ENCODE measurements at places on chromosomes 12 and 14.

- DNase-seq = no peak
Measured at GRCh38 chr14:67900231-67900630, 80.7 kb downstream of the RAD51B start.

DNA sequence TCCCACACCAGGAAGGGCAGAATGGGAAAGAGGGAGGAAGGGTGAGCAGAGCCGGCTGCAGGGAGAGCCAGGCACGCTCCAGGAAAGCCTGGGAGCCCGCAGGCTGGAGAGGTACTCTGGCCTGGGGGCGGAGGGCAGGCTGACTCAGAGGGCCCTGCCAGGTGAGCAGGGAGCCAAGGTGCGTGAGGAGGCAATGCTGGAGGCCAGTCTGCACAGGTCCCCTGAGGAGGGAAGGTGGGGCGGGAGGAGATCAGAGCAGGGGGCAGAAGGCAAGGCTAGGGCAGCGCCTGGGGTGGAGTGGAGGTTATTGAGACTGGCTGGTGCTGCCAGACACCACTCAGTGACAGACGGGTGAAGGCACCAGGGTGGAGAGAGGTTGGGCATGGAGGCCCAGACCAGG, 385.0 kb downstream of the BCL11B start:
- no peak for DNase-seq

- peak; percentile 38 for DNase-seq
Measured at GRCh38 chr14:101408077-101408831, 153.0 kb upstream of the DIO3 start.

GRCh38 chr12:13976028-13976584, 5.3 kb downstream of the GRIN2B start:
- DNase-seq = no peak

DNA sequence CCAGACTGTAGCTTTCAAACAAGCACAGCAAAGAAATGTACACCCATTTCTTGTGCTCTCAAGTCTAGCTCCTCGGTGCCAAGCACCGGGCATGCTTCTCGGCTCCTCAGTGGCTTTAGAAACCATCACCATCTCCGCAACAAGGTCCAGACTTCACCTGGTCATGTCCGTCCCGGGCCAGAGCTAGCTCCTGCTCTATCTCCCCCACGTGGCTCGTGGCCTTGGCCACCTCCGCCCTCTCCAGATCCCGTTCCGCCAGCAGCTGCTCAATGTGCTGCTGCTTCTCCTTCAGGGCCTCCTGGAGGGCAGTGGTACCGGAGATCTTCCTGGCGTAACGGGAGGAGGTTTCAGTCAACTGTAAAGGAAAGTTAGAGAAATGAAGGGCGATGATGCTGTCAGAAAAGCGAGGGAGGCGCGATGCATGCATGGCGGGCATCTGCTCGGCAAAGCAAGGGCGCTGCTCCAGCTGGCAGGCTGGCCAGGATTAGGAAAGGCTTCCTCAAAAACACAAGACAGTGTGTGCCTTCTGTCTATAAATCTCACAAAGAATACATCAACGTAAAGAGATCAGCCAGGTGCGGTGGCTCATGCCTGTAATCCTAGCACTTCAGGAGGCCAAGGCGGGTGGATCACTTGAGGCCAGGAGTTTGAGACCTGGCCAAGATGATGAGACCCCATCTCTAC, 67.4 kb downstream of the CLIP1 start:
- no peak for DNase-seq

- no peak for DNase-seq
Measured at GRCh38 chr12:24363177-24363754, 413.8 kb upstream of the SOX5 start.

- no peak for DNase-seq
Measured at GRCh38 chr14:68377459-68377858, 415.4 kb downstream of the ZFP36L1 start.

DNA sequence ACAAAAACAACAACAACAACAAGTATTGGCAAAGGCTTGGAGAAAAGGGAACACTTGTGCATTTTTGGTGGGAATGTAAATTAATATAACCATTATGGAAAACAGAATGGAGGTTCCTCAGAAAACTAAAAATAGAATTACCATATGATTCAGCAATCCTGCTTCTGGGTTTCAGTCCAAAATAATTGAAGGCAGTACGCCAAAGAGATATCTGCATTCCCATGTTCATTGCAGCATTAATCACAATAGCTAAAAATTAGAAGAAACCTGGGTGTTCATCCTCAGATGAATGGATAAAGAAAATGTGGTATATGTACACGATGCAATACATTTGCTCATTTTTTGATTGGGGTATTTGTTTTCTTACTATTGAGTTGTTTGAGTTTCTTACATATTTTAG, 813.0 kb downstream of the NRXN3 start:
- no peak for DNase-seq

DNA sequence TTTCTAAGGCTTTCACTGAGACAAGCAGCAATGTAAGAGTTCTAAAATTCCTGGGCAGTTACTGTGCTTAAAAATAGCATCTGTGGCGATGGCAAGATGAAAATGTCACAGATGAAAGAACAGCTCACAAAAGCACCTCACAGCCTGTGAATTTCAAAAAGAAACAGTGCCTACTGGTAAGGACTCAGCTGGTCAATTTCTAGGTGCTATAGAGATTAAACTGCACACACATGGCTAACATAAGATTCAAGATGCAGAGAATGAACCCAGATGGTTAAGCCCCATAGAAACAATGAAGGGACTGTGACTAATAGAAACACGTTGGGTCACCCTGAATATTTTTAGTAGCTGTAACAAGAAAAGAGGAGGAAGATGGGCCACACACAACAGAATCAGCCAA, 12.0 kb upstream of the IL26 start:
- no peak for DNase-seq

DNA sequence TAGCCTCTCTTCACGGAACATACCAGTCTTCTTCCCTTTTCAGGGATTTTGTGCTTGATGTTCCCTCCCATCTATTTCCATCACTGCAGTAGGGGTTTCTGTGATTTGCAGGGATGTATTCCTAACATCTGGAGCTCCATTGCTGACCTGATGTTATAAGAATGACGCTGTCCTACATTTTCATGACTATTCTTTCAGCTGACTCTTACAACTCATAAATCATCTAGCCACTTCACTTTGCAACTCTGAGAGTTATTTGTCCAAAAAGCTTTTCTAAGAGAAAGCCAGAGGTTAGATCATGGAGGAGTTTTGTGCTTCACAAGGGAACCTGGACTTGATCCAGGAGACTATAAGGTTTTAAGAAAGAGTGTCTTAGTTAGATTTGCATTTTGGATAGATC, 116.6 kb upstream of the FAR2 start:
- DNase-seq = no peak

DNA sequence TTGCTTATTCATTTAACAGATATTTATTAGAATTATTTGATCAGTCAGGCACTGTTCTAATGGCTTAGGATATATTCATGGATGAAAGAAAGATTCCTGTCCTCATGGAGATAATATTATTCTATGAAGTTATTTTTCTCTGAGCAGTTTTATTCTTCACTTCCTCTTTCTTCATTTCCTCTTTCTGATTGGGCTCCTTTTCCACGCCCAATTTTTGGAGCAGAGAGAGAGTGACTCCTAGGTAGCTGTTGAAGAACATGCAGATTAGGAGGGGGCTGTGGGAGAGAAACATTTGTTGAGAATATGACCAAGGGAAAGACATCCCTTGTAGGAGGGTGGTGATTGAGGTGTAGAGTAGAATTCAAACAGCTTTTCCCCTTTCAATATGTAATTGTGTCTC, 6.0 kb upstream of the YARS2 start:
- DNase-seq = no peak

- no peak for DNase-seq
Measured at GRCh38 chr14:38168416-38168815, 39.3 kb upstream of the SSTR1 start.

DNA sequence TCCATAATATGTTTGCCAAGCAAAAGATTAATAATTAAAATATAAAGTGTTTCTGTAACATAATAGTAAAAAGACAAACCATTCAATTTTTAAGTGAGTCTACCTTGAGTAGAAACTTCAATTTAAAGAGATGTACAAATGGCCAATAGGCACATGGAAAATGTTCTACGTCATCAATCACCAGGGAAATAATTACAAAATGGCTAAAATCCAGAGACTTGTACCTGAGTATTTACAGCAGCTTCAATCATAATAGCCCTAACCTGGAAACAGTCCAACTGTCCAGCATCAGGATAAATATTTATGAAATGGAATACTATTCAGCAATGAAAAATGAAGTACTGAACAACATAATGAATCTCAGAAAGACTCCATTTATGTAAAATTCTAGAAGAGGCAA, 95.5 kb upstream of the FAR2 start:
- no peak for DNase-seq

GRCh38 chr14:105283899-105284298, 16.9 kb downstream of the BRF1 start:
- no peak for DNase-seq

DNA sequence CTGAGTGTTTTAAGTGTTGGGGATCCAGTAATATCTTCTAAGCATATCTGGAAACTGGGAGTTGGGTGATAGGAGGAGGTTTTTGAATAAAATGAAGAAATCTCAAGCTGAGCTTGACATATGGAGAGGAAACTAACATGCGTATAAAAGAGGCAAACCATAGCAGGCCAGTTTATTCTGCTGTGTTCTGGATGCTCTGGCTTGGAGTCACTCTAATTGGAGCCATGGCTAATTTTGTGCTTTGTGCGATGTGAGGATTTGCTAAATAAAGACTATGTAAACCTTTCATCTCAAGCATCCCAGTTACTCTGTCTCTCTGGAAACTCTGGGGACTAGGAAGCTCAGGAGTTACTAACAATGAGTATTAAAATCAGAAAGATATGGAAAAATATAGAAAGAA, 66.5 kb downstream of the ATF7IP start:
- no peak for DNase-seq

- DNase-seq = no peak
Measured at GRCh38 chr12:59453475-59453874, 142.4 kb upstream of the SLC16A7 start.

DNA sequence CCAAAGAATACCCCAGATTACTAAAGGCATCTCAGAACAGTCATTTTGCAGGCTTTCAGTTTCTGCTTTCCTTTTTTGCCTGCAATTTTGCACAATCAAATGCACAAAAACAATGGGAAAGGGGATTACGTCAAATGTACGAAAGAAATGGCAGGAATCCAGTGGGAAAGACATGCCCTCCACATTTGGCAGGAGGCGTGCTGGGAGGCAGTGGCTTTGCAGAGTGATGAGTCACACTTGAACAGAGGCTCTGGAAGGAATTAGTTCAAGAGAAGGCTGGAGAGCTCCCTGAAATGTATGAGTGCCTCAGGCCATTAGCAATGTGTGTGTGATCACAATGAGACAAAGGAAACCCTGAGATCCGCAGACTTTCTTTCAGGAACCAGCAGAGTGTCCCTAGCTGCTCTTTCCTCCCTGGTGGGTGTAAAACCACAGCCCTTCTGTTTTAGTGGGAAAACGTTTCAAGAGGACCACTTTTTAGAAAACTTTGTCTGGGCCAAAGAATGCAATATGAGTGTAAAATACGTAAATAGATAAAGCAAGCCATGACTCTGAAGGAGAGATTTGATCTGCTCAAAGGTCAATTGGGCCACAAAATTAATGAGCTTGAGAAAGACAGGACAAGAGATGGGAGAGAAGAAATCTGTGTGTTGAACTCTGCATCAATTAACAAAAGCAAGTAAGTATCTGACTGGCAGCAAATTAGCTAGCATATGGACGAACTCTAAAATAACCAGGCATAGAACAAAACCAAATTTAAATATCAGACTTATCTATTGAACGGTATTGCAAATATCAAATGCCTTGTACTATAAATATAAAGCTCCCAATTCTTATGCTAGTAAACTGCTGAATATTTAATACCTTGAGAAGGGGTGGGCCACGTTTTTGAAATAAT, 155.4 kb upstream of the PDE3A start:
- peak; percentile 97 for DNase-seq

- no peak for DNase-seq
Measured at GRCh38 chr14:50521912-50522341, 10.4 kb downstream of the MAP4K5 start.

DNA sequence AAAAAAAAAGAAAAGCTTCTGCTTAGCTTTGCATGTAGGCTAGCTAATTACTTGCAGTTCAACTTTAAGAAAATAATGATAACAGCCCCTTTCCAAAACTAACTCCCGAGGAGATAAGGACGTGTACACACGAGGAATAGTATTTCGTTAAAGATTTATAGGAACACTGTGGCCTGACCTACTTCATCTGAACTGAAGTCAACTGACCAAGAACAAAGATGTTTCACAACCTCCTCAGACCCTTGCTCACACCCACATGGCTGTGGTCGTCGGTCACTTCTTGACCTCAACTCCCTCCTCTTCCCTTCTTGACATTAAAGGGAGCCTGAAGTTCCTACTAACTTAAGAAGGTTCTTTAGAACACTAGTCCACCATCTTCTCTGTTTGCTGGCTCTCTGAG, 25.3 kb upstream of the FAM181A start:
- DNase-seq = no peak

GRCh38 chr14:68278576-68279436, 459.2 kb downstream of the RAD51B start:
- DNase-seq = peak; percentile 21

GRCh38 chr12:93880853-93881522, 203.8 kb downstream of the CRADD start:
- no peak for DNase-seq

- no peak for DNase-seq
Measured at GRCh38 chr14:49464885-49465284, 121.3 kb downstream of the RPS29 start.

DNA sequence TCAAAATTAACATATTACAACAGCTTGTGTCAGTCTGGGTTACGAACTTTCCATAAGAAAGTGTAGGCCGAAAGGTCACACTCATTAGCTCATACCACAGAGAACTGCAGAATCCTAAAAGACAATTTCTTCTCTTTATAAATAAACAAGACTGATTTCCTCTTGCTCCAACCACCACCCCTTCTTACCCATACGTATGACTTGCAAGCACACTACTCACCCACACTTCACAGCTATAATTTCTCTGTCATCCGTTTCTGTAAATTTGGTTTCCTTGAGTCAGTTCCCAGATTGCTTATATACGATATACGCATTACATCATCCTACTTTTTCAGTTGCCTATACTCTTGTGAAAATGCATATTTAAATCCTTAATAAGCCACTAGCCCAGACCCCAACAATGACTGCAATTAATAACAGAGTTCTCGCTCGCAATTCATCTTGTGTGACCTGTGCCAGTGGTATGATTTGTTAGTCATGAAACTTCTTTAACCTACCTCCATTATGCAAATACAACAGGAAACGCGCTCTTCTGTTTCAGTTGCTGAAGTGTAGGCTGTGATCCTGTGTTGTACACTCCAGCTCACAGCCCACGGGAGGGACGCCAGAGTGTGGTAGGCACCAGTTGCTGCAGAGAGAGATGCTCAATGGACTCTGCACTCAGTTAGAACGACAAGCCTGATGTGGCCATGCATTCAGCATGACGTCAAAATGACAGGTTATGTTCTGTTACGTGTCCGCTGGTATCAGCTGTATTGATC, 417.6 kb downstream of the PDZRN4 start:
- DNase-seq = no peak

- no peak for DNase-seq
Measured at GRCh38 chr12:39587225-39587624, 32.4 kb downstream of the ABCD2 start.

All from amniotic stem cell (primary cell).